NCI-H460 (cell line): ENCODE measurements at places on chromosomes 4 and X. TPM values are rescaled to one million over a fixed set of nuclear protein-coding genes. Genes with fewer than 3 reads are reported as not detected.

TCEAL2 gene
- total RNA-seq = not detected in 2 replicates

LPAR4 gene
- not detected in 2 replicates for total RNA-seq

EVC2 gene
- total RNA-seq = not detected in 2 replicates

GSTCD gene
- 15.4 and 15.7 TPM in 2 replicates for total RNA-seq

SMIM31 gene
- total RNA-seq = 0.10 TPM in 1 of 2 replicates, not detected in the other

AVPR2 gene
- total RNA-seq = not detected in 2 replicates

GPR82 gene
- total RNA-seq = not detected in 2 replicates

NDST4 gene
- 0.06 and 0.07 TPM in 2 replicates for total RNA-seq

EXOC1L gene
- total RNA-seq = not detected in 2 replicates

AREG gene
- 6.8 and 7.0 TPM in 2 replicates for total RNA-seq

GLRA3 gene
- 0.09 and 0.15 TPM in 2 replicates for total RNA-seq

PAGE1 gene
- total RNA-seq = not detected in 2 replicates

LUZP4 gene
- not detected in 2 replicates for total RNA-seq

RHOXF2 gene
- total RNA-seq = not detected in 2 replicates

REPS2 gene
- 0.12 and 0.15 TPM in 2 replicates for total RNA-seq

VCX3B gene
- total RNA-seq = not detected in 2 replicates

GLRA2 gene
- not detected in 2 replicates for total RNA-seq

AMBN gene
- not detected in 2 replicates for total RNA-seq

LRP2BP gene
- 0.27 and 0.38 TPM in 2 replicates for total RNA-seq

HSFX4 gene
- total RNA-seq = not detected in 2 replicates

TMEM271 gene
- total RNA-seq = not detected in 2 replicates

FRYL gene
- 28.7 and 31.0 TPM in 2 replicates for total RNA-seq
